Activated T-helper 1 cell treated with anti-CD3 and anti-CD28 coated beads, Interleukin-2, amount 50 U/mL, for 16 hours (primary cell): ENCODE measurements at places on chromosomes 2 and 18.

GRCh38 chr2:453132-453531 lies 165.2 kb upstream of the ALKAL2 start:
- no peak for DNase-seq

GRCh38 chr2:115161081-115161770 lies 718.8 kb downstream of the DPP10 start:
- no peak for DNase-seq

DNA sequence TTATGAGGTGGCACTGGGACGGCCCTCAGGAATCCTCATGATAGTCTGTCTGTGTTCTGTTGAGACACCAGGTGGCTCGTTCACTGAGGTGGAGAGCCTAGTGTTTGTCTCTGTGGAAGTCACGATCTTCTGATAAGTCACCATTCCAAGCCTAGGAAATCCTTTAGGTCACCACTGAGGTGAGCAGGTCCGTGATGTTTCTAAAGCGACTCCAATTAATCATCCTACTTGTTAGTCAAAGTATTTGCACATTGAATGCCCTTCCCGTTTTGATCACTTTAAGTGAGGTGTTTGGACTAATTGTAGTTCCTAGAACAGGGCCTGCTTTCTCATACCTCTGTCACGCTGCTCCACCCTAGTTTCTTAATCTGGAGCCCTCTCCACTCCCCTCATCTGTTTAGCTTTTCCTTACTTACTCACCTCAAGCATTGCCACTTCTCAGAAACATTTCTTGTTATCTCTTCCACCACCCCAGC lies 28.0 kb upstream of the DSG3 start:
- DNase-seq = no peak

- no peak for DNase-seq
These were observed 4.3 kb downstream of the GAD1 start for GRCh38 chr2:170820757-170821530.

DNA sequence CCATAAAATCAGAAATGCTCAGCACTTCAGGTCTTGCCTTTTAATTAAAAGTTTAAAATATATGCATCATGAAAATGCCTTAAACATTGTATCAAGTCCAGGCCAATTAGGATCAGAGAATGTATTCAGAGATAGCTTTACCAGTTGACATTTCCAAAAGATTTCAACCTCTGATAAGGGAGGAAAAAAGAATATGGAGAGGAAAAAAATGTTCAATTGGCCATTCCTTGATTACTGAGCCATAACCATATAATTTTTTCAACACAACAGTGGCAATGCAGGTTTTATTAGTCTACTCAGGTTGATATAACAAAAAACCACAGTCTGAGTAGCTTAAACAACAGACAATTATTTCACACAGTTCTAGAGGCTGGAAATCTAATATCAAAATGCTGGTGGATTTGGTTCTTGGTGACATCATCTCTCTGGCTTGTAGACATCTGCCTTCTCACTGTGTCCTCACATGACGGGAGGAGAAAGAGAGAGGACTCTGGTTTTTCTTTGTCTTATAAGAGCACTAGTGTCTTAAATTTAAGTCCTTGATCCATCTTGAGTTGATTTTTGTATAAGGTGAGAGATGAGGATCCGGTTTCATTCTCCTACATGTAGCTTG lies 111.9 kb downstream of the IRS1 start:
- DNase-seq = no peak

GRCh38 chr2:234446404-234447076 lies 50.3 kb downstream of the ARL4C start:
- DNase-seq = peak; percentile 58

GRCh38 chr18:54883816-54884604 lies 55.7 kb downstream of the RAB27B start:
- DNase-seq = no peak

DNA sequence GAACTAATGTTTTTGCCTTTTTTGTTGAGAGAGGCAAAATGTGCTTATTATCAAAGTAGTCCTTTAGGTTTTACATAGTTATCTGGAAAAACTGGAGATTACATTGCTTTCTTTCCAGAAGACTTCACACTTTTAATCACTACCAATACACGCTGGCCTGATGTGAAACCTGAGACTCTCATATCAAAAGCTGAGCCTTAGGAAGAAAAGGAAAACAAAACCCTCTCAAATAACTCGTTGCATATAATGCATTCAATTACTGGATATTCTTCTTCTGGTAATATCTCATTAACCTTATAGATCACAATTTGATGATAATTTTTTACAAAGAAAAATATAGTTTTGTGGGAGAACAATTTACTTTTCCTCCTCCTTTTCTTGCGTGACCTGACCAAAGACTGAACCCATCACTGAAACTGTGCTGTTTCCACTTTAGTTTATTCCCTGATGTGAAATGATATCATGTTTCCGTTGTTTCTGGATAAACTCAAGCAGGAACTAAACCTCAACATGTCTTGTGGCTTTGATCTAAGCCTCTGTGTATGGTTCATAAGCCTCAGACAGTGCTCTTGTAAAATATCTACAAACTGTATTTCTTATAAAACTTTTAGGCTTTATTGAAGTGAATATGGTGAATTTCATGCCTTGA lies 332.4 kb downstream of the GULP1 start:
- DNase-seq = no peak

- DNase-seq = no peak
These were observed 125.0 kb upstream of the MSH6 start for GRCh38 chr2:47657886-47658489.

GRCh38 chr2:167875529-167875928 lies 371.9 kb downstream of the STK39 start:
- no peak for DNase-seq

GRCh38 chr2:127358044-127358443 lies 29.7 kb downstream of the MAP3K2 start:
- DNase-seq = no peak

DNA sequence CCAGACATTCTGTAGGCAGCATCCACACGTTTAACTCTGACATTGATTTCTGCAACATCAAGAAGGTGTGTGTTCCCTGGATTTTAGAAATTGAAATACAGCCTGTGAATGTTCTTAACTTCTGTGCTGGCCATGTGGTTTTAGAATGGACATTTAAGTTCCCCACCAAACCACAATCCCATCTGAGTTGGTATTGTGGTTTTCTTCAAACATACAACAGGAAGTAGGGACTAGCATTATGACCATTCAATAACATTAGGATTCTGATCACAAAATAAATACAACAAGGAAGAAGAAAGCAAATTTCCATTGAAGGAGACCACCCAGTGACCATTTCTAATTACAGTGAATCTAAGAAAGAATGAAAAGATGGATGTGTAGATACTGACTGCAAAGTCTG lies 51.2 kb downstream of the MAP3K20 start:
- DNase-seq = no peak

DNA sequence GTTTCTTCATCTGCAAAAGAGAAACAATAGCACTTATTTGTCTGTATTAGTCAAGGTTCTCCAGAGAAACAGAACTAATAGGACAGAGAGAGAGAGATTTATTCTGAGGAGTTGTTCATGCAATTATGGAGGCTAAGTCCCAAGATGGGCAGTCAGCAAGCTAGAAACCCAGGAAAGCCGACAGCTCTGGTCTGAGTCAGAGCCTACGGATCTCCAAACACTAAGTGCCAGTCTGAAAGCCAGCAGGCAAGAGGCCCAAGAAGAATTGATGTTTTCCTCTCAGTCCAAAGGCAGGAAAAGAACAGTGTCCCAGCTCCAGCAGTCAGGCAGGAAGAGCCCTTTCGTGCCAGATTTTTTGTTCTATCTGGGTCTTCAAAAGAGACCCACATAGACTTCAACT lies 36.5 kb upstream of the SLC66A3 start:
- DNase-seq = no peak

GRCh38 chr2:68282811-68283418 lies 30.6 kb upstream of the PPP3R1 start:
- no peak for DNase-seq

GRCh38 chr2:162317861-162318327 lies 590 bp downstream of the IFIH1 start:
- DNase-seq = peak; percentile 3

GRCh38 chr2:189096769-189097447 lies 82.7 kb downstream of the COL5A2 start:
- no peak for DNase-seq

GRCh38 chr2:9815076-9815475 lies 28.2 kb upstream of the TAF1B start:
- DNase-seq = no peak

- DNase-seq = no peak
These were observed 219.0 kb downstream of the MYO3B start for GRCh38 chr2:170396799-170397459.
